ENCODE measurements at places on chromosomes 4 and X.

- DNase-seq: no peak
These were observed 174.6 kb downstream of the SOWAHB start for GRCh38 chr4:76723373-76723772.

DNA sequence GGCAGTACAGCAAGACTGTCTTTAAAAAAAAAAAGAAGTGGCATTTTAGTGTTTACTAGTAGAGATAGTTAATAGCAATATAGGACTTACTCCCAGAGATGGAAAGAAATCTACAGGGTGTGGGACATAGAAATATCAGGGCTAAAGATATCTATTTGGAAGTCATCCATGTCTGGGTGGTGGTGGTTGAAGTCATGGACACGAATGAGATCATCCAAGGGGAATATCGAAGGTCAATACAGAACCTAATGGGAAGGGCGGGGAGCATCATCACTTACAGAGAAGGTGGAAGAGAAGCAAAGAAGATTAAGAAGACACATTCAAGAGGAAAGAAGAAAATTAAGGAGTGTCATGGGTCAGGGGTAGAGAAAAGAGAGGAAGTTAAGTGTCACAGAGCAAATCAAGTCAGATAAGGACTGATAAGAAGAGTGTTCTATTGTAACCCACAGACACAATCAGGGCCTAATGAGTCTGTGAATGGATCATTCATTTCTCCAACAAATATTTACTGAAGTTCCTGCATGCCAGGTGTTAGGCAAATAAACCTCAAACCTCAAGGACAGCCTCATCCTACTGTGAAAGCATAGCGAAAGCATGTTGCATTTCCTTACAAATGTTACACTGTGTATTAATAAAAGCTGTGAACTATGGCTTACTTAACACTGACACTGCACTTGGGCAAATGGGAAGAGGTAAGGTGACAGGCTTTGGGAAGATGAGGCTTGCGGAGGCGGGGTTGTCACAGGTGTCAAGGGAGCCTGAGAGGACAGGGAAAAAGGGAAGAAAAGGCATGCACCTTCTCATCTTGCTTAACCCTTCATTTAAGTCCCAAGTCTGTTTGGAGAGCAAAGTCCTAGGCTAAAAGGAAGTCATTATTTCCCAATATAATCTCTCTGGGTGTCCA lies 65.3 kb downstream of the ELOVL6 start:
- DNase-seq: no peak

GRCh38 chrX:52262195-52262546 lies 77.5 kb downstream of the MAGED4 start:
- no peak for DNase-seq

GRCh38 chrX:123570011-123570590 lies 162.8 kb downstream of the THOC2 start:
- DNase-seq: no peak

DNA sequence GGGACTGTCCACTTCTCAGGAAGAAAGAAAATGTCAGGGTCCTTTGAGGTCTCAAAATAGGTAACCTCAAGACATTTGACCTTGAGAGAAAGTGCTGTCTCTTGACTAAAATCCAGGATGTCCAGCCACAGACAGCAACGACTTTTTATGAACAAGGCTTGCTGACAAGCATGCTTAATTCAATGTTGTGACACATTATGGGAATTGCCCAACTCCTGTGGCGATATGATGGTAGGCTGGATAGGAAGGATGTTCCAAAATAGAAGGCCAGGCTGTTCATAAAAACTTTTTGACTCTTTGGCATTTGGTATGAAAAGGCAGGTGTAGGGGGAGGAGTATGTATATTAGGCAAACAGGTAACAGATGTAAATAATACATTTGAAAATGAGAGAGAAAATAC lies 50.8 kb upstream of the EDNRA start:
- DNase-seq: no peak

- DNase-seq: no peak
These were observed 12.3 kb upstream of the CHIC2 start for GRCh38 chr4:54076673-54077072.

GRCh38 chrX:44303119-44303518 lies 40.4 kb downstream of the EFHC2 start:
- no peak for DNase-seq

DNA sequence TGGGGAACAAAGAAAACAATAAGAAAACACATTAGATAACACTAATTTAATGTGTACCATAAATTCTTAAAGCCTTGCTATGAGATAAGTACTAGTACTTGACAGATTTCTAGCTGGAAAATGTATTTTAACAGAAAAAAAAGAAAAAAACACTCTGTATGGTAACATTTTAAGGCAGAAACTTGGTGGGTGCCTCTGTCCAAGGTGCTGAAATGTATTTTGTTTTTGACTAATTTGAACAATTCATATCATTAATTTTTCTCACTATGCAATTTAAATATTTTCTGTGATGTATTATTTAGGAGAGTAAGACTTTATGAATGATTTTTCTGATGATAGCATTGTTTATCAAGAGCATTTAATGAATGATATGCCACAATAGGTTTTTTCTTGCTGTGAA lies 107.5 kb downstream of the GABRG1 start:
- DNase-seq: no peak

DNA sequence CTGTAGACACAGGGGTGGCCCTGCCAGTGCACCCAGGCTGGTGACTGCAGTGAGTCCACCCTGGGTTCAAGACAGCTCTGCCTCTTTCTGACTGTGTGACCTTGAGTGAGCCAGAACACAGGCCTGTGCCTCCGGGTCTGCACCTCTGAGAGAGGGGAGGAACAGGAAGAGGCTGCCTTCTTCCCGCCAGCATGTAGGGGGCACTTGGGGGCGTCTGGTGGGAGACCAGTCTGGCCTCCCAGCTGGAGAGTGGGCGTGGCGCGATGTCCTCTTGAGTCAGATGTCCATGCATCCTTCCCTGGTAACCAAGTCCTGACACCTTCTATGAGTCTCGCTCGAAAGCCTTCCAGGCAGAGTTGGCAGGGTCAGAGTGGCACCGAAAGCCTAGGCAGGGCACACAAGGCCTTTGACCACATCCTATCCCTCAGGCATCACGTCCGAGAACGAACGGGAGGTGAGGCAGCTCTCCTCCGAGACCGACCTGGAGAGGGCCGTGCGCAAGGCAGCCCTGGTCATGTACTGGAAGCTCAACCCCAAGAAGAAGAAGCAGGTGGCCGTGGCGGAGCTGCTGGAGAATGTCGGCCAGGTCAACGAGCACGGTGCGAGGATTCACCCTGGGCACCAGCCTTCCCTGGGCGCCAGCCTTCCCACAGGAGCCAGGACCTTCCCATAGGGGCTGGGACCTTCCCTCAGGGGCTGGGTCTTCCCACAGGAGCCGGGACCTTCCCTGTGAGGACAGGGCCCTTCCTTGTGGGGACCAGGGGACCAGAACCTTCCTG lies 21.3 kb downstream of the WFS1 start:
- DNase-seq: no peak

DNA sequence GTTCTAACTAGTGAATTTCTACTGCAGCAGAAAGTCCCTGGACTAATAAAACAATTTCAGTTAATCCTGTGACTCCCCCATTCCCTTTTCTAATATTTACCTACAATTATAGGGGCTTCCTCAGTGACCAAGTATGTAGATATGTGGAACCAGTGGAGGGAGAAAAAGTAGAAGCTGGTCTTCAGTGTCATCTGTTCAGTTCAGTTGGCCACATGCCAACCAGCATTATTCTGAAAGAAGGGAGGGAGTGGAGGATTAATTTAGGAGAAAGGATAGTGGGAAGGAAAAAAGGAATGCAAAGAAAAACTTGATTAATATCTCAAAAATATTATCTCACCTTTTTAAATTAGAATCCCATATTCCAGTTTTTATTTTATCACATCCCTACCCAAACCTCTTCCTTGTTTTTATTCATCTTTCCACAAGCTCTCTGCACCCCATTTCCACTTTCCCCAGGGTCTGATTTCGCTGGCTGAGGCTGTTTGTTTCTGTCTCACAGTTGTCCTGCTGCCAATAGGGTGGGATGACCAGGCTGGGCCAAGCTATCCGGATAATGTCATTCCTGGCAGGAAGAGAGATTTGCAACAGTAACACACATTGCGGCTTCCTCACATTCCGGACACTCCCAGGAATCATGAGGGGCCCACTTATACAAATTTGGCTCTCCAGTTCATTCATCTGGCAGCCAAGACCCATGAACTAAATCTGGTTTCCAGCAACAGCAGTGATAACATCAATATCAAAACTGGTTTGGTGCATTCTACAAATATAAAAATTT lies 24.6 kb upstream of the ANTXR2 start:
- DNase-seq: no peak

DNA sequence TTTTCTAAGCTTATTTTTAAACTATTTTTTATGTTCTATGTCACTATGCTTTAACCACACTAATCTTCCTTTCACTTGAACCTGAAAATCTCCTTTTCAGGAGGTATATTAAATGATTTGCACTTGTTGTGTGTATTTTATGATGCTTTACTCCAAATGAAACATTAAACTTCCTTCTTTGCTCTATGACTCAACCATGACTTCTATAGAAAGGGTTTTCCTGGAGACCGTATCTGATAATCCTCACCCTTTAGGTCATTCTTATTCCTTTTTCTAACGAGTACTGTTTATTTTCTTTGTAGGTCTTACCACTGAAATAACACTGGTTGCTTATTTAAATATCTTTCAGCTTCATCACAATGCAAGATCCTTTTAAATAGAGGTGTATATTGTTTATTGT lies 1163.2 kb downstream of the PCDH18 start:
- DNase-seq: no peak

DNA sequence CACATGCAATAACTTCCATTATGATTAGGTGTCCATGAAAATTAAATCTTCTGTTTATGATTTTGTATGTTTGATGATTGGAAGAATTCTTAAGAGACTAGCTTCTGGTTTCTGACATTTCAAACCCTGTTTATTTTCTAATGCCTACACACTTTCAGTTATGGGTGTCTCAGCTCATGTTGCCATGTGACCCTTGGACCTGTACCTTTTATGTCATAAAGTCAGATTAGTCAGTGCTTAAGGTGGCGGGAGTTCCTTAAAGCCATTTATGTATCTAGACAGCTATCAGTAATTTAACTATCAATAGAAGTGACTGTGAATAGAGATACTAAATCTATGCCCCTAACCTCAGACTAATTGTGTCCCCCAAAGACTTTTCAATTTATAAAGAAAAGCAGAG lies 155.6 kb downstream of the GBA3 start:
- no peak for DNase-seq

GRCh38 chr4:184477201-184477999 lies 3.0 kb upstream of the IRF2 start:
- DNase-seq: no peak

GRCh38 chrX:46754586-46755061 lies 4.3 kb downstream of the SLC9A7 start:
- DNase-seq: no peak

GRCh38 chr4:153497988-153498967 lies 32.1 kb downstream of the TMEM131L start:
- DNase-seq: no peak

Data from stimulated activated CD4-positive, alpha-beta T cell treated with anti-CD3 and anti-CD28 coated beads, Interleukin-2, amount 100 ng/mL, for 24 hours (primary cell).